Adrenal gland (tissue), 19 donors: ENCODE measurements at places on chromosomes 7 and 10. TPM values are rescaled to one million over a fixed set of nuclear protein-coding genes. Genes with fewer than 3 reads are reported as not detected.

UNCX gene
- not detected for total RNA-seq

AGBL3 gene
- total RNA-seq = 2.3 TPM

H2BK1 gene
- not detected for total RNA-seq

CYTH3 gene
- total RNA-seq = 15.8 TPM

CYP26C1 gene
- 0.12 TPM for total RNA-seq

KBTBD2 gene
- 23.5 TPM for total RNA-seq

RELN gene
- total RNA-seq = 2.9 TPM

PDZD7 gene
- total RNA-seq = 0.17 TPM

GRCh38 chr7:17040716-17041115 is 158.9 kb upstream of the AGR3 start:
- no peaks in the 10 kb centered on the region for H3K36me3 ChIP-seq
- peaks cover 10% of the 10 kb centered on the region for H3K4me1 ChIP-seq
- H3K27me3 ChIP-seq = no peaks in the 10 kb centered on the region
- peak overlapping the region; percentile 15 for H3K27ac ChIP-seq

DNA sequence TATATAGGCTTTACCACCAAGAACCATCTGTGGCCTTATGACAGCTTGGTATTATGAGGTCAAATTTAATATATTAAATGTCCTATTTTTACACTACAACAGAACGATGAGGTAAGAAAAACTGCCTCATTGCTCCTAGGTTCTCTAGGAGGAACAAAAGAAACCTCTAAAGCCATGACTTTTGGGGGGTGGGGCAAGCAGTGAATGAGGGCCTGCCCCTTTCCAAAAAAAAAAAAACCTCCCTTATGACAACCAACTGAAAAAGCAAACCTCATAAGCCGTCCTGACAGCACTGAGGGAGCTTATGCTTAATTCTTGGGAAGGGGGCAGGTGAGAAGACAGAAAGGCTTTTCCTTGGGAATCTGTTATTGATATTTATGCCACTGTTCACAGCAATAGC is 116.6 kb downstream of the KMT2E start:
- H3K27me3 ChIP-seq = no peaks in the 10 kb centered on the region
- no peaks in the 10 kb centered on the region for H3K36me3 ChIP-seq
- DNase-seq = no peak

- no peaks in the 10 kb centered on the region for H3K36me3 ChIP-seq
- DNase-seq = no peak
- no peak overlapping the region for H3K27ac ChIP-seq
- H3K4me1 ChIP-seq = no peaks in the 10 kb centered on the region
- no peaks in the 10 kb centered on the region for H3K27me3 ChIP-seq
These were observed 16.8 kb downstream of the SMO start for GRCh38 chr7:129205126-129205818.

GRCh38 chr10:87519582-87519981 is 14.9 kb downstream of the MINPP1 start:
- DNase-seq = no peak
- peaks cover 5% of the 10 kb centered on the region for H3K4me1 ChIP-seq
- peaks cover 19% of the 10 kb centered on the region for H3K36me3 ChIP-seq
- H3K4me3 ChIP-seq = no peak overlapping the region
- no peak overlapping the region for H3K27ac ChIP-seq

- H3K4me3 ChIP-seq = no peak overlapping the region
- no peak for DNase-seq
- no peaks in the 10 kb centered on the region for H3K27me3 ChIP-seq
- H3K27ac ChIP-seq = no peak overlapping the region
These were observed 15.6 kb downstream of the ELN start for GRCh38 chr7:74043523-74043951.

DNA sequence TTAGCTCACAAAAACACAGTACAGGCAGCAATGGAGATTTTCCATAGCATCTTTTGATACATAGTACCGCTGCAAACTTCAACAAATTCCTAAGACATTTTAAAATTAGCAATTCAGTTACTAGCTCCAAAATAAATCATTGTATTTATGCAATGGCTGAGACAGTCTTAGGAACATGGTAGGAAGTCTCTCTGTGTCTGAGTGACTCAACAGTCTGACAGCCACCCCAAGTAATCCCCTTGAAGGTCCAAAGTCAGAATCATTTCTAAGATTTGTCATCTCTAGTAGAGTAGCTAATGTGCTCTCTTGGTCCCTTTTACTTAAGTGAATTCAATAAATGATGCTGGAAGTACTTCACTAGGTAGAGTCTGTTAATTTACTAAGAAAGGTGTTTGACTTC is 93.8 kb upstream of the NOBOX start:
- no peaks in the 10 kb centered on the region for H3K27me3 ChIP-seq
- H3K27ac ChIP-seq = no peak overlapping the region
- H3K4me1 ChIP-seq = no peaks in the 10 kb centered on the region
- no peak overlapping the region for H3K4me3 ChIP-seq
- no peak for DNase-seq

DNA sequence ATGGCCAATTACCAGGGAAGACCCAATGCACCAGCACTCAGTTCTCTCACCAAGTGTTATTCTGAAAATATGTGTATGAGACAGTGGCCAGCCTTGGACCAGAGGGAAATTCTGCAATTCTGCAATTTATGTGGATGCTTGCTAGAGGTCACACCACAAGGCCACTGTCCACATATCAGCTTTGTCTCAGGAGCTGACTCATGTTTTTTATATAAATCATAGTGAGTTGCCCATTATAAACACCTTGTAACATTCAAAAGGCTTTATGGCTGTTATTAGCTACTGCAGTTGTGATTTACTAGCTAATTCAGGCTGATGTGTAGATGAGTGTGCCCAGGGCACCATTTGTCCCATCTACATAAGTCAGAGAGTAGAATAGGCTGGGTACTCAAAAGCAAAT is 649.0 kb downstream of the LRMDA start:
- peaks cover 27% of the 10 kb centered on the region for H3K4me1 ChIP-seq
- no peaks in the 10 kb centered on the region for H3K27me3 ChIP-seq
- DNase-seq = peak; percentile 68
- H3K27ac ChIP-seq = no peak overlapping the region
- no peaks in the 10 kb centered on the region for H3K36me3 ChIP-seq

DNA sequence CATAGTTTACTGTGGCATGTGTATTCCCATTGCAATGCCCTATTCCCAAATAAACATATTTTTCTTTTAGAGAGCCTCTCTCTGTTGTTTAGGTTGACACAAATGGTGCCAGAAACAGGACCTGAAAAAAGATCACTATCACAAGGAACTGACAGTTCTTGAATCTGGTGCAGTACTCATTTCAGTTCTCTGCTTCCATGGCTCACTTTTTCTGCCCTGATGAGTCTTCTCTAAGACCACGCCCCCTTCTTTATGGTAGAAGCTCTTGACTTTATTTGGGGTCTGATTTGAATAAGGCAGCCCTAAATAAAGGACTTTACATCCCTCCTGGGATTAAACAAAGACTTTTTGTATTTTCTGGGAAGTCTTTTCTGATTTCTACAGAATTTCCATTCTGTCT is 3.5 kb upstream of the CCDC126 start:
- no peak overlapping the region for H3K4me3 ChIP-seq
- H3K27me3 ChIP-seq = no peaks in the 10 kb centered on the region
- no peak for DNase-seq
- H3K4me1 ChIP-seq = peaks cover 3% of the 10 kb centered on the region

DNA sequence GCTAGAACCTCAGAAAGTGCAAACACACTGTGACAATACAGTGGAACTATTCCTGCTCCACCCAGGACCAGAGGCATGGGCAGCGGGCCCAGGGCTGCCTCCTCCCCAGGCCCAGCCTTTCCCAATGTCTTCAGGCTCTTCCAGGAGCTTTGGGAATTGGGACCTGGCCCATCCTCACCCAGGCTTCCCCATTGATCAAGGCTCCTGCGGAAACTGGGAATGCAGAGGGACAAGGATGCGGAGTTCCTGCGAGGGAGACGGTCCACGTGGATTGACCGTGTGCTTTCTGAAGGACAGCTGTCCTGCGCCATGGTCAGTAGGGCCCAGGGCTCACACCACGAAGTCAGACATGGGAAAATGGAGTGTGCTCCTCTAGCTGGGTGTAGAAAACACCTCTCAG is 56.6 kb downstream of the CSGALNACT2 start:
- peak; percentile 11 for DNase-seq
- no peak overlapping the region for H3K27ac ChIP-seq
- H3K4me1 ChIP-seq = no peaks in the 10 kb centered on the region
- H3K27me3 ChIP-seq = no peaks in the 10 kb centered on the region
- no peak overlapping the region for H3K4me3 ChIP-seq

GRCh38 chr10:34816501-34817002 is 1.5 kb upstream of the PARD3 start:
- peak; percentile 34 for DNase-seq
- H3K36me3 ChIP-seq = no peaks in the 10 kb centered on the region
- H3K27ac ChIP-seq = peak overlapping the region; percentile 44
- H3K4me1 ChIP-seq = peaks cover 38% of the 10 kb centered on the region
- peak overlapping the region; percentile 81 for H3K4me3 ChIP-seq
- H3K27me3 ChIP-seq = no peaks in the 10 kb centered on the region

DNA sequence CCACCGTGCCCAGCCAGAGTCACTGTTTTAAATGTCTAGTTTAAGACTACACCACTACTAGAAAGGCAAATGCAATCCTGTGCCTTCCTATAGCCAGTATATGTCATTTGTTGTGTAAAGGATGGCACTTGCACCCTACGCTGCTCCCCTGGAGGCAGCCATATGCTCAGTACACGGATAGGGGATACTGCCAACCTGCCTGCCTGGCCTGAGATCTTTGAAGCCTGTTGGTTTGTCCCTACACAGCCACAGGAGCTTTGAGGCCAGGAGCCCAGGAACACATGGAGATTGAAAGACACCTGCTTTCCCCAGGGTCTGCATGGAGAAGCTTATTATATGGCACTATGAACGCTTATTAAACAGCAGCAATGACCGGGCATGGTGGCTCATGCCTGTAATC is 2.3 kb upstream of the SCRN1 start:
- no peaks in the 10 kb centered on the region for H3K4me1 ChIP-seq
- no peak for DNase-seq
- H3K27ac ChIP-seq = no peak overlapping the region
- H3K36me3 ChIP-seq = no peaks in the 10 kb centered on the region
- H3K27me3 ChIP-seq = no peaks in the 10 kb centered on the region

DNA sequence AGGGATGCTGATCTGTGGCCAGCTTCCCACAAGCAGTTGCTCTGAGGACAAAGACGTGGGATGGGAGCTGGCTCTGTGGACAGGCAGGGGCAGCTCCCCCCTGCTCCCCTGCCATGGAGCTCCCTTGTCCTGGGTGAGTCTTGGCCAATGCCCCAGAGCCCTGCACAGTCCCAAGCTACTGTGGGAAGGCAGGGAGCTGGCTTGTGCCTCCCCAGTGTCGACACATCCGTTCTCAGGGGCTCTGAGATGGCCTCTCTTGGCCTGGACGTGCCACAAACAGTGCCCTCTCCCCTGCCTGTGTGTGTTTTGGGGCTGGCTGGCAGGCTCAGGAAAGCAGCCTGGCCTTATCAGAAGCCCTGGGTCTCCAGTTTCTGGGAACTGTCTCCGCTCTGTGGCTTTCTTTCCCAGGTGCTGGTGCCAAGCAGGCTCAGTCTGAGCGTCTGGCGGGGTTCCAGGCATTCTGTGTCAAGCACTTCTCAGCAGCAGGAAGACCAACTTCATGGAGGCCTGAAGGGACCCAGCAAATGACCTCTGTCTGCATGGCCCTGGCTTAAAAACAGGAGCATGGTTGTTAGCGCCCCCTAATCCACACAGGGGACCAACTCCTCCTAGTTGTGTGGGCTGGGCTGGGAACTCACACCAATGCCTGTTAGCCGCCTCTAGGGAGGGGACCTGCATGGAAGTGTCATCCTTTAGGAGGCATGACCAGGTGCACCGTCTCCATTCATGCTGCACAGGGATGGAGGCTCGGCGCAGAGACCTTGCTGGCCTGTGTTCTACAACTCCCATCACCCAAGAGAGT is 375.2 kb downstream of the RPS24 start:
- H3K4me3 ChIP-seq = no peak overlapping the region
- no peaks in the 10 kb centered on the region for H3K36me3 ChIP-seq
- H3K4me1 ChIP-seq = no peaks in the 10 kb centered on the region
- H3K27me3 ChIP-seq = no peaks in the 10 kb centered on the region
- H3K27ac ChIP-seq = peak overlapping the region; percentile 40
- peak; percentile 95 for DNase-seq

DNA sequence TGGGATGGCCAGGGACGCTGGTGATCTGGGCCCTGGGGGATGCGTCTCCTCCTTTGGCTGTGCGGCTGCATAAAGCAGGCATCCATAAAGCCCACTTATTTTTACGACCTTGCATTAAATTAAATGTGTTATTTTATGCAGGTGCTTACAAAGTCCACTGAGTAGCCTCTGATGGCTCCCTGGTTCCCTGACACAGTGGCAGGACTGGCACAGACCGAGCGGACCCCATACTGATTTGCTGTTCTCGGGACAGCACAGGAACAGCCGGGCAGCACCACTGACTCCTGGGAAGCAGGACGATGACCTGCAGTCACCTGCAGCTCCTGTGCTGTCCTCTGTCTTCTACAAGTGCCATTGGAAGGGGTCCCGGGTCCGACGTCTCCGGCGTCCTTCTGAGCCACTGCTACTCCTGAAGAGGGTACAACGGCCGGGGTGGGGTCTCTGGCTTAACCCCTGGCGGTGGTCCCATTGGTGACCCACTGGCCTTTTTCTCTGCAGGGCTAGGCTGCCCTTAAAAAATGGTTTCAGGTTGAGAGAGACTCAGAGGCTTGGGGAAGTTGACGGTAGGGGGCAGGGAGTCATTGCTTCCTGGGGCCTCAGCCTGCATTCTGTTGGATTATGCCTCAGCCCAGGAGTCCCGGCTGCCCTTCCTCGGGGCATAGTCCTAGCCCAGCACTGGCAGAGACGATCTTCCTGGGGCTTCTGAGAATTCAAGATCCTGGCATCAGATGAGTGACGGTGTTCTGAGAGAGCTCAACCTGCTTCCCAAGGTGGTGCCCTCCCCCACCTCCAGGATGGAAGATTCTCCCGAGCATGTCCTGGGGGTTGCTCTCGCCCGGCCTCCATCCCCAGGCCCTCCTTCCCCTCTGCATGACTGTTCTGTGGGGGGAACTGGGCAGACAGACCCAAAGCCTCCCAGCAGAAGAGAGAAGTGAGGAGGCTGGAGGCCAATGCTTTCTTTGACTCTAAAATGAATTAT is 330.1 kb downstream of the ADARB2 start:
- H3K27me3 ChIP-seq = no peaks in the 10 kb centered on the region
- DNase-seq = no peak
- no peak overlapping the region for H3K27ac ChIP-seq
- H3K4me3 ChIP-seq = no peak overlapping the region
- no peaks in the 10 kb centered on the region for H3K36me3 ChIP-seq

DNA sequence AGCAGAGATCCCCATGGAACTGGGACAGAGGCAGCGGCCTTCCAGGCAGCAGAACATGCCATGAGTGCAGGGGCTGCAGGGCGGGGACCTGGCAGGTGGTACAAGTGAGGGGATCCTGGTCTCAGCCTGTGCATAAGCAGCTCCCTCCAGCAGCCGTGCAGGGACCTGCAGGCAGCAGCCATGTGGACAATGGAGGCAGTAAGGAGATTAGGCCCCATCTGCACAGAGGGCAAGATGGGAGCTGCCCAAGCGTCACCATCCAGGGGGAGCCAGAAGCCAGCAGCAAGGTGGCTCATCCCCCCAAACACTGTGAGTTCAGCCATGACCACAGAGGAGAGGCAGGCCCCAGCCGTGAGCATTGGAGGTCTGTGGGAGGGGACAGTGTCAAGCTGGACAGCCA is 3.1 kb downstream of the DDC start:
- peaks cover 12% of the 10 kb centered on the region for H3K4me1 ChIP-seq
- no peak for DNase-seq
- no peak overlapping the region for H3K4me3 ChIP-seq
- no peaks in the 10 kb centered on the region for H3K27me3 ChIP-seq
